GM13977 (cell line): ENCODE measurements at places on chromosomes 6 and 20.
A peak's percentile ranks its signal among the peaks of the same experiment; 100 is the strongest.

GRCh38 chr6:170584181-170584953, at the start of gene PDCD2:
PDCD2 (minus strand) TSS chr6:170584637; CDS start chr6:170584581, 56 bp downstream.
- DNase-seq, result peak; percentile 97

DNA sequence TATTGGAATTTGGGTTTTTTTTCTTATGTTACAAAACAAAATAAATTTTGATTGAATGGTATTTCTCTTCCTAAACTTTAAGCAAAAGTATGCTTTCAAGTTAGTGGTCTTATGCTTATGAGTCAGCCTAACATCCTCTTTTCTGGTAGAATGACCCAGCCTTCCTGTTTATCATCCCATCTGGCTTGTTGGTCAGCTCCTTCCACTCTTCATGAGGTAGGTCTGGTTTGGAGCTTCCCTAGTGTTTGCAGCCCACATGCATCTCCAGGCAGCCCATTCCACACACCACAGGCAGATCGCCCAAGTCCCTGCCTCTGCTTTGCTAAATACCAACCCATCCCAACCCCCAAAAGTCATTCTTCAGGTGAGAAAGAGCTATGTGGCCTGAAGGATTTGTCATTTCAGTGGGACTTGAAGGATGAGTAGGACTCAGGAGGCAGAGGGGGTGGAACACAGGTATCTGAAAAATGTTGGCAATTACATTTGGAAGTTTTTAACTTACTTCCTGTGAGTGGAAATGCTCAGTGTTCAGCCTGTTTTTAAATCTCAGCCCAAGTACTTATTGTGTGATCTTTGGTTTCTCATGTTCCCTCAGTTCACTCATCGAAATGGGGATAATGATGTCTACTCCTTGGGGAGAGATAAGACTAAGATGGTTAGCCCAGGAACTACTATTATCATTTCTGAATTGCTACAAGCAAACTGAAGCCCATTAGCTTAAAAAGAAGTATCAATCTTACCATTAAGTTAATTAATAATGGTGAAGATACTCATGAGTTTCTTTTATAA, 294.0 kb downstream of the ADGB start:
- no peak for DNase-seq

DNA sequence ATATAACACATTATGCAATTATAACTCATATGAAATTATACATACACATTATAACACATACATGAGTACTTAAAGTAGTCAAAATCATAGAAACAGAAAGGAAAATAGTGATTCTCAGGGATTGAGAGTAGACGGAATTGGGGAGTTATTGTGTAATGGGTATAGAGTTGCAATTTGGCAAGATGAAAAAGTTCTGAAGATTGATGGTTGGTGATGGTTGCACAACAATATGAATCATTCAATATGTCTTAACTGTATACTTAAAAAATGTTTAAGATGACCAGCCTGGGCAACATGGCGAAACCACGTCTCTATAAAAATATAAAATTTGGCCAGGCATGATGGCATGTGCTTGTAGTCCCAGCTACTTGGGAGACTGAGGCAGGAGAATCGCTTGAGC, 372.7 kb downstream of the CDKAL1 start:
- no peak for DNase-seq

GRCh38 chr6:132684272-132684671, 25.3 kb upstream of the TAAR1 start:
- DNase-seq, result no peak

- DNase-seq, result no peak
Observed at GRCh38 chr6:73282871-73283270, 19.9 kb upstream of the KHDC1 start.

DNA sequence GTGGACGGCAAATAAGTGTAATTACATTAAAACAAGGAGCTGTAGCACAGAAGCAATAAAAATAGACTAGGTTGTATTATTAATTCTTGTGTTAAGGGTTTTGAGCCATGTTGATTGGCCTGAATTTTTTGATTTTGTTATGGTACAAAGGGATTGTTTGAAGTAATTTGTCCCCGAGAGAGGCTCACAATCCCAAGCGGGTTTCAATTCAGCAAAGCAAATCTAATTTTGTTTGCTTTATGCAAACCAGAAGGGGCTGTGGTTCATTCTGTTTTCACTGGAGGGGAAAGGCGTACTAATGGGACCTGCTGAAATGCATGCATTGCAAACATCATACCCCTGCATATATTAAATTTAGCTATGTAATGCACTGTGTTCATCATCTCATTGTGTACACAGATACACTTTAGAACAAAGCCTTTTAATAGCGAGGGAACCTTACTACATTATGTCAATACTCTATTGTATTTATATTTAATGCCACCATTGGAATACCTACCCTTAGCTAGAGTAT, 379.5 kb upstream of the POU3F2 start:
- DNase-seq, result no peak

GRCh38 chr6:110876170-110876773, 1.7 kb downstream of the AMD1 start:
- DNase-seq, result peak; percentile 67

DNA sequence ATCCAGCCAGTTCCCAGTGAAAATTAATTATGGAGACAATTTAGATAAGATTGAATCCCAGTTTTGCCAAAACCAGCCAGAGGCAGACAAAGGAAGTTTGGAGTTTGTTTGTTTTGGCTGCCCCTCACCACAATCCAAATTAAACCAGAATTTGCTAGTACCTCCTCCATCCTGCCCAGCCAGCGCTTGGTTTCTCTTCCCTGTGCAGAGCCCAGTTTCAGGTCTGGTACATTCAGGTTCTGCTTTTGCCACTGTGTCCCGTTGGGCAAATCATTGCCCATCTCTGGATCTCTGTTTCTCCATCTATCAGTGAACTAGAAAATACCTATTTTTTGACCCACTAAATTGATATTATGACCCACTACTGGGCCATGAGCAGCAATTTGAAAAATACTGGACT, 26.4 kb downstream of the FOXP4 start:
- DNase-seq, result no peak

GRCh38 chr6:2658788-2659187, 91.9 kb downstream of the MYLK4 start:
- peak; percentile 32 for DNase-seq

DNA sequence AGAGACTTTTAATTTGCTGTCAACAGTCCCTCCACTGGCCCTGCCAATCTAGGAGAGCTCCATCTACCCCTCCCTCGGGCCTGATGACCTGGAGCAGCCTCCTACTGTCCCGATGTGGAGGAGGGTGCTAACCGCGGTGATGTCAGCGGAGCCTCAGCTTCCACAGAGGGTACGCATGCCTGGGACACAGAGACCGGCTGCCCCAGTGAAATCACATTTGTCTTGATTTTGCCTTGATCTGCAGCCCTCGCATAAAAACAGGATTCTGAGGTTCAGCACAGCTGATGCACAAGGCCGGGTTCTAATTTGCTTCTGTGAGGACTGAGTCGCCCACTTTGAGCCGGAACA, 77.6 kb downstream of the STK35 start:
- no peak for DNase-seq

DNA sequence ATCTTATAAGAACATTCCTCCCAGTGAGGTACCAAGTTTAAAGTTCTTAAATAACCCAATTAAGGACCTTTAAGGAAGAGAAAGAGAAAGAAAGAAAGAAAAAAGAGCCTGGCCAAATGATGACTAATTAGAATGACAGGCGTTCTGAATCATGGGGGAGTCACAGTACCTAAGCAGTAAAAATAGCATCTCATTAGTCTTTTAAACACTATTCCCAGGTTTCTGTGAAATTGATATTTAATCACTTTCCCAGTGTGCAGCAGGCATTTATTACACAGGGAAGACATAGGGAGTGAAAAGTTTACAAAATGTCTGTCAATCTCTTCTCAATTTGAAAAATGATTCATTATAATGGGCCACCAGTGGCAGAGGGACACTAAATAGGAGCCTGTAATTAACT, 251.4 kb upstream of the MANEA start:
- no peak for DNase-seq

DNA sequence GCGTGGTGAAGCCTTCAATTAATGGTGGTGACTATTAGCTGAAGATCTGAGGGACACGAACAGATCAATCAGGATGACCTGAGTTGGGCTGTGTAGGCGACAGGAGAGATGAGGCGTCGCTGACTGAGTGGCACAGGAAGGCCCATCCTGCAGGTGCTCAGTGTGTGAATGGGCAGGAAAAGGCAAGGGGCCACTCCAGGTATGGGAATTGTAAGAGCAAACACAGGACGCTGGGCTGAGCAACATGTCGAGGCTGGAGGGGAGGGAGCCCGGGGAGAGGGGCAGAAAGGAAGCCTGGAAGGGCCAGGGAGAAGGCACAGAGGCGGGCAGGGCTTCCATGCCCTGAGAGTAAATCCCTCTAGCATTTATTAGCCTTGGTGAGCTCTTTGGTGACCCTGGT, 151.0 kb downstream of the VEGFA start:
- no peak for DNase-seq

GRCh38 chr6:168884050-168884645, 369.5 kb downstream of the THBS2 start:
- DNase-seq, result no peak

DNA sequence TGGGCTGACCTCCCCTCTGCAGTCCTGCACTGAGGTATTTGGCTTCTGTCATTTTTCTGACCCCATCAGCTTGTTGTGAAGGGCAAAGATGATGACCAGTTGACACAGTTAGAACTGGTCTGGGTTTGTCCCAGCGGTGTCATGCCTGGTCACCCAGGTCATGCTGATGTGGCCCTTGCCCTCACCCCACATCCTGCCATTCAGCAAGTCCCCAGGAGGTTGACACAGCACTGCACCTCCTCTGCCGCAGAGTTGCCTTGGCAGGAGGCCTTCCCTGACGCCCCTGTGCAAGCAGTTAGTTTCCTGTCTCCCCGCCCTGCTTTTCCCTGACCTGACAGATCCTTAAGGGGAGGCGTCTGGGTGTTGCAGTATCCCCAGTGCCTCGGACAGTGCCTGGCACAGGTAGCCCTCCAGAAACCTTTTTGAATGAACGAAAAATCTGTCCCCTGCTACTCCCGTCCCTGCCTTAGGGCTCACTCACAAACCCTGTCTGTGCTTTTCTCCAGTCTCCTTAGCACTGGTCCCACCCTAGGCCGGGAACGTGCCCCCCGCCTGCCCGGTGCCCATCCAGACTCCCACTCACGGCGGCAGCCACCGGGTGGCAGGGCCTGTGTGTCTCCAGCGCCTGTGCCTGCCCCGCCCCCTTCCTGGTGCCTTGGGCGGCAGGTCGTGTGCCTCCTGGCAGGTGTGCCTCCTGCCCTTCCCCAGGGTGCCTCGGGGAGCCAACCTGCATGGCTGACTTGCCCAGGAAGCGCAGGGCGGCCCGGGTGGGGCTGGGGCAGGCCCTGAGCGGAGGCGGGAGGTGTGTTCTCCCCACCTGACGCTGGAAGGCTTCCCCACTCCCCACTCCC, 146.3 kb upstream of the RNF24 start:
- DNase-seq, result no peak

- no peak for DNase-seq
Observed at GRCh38 chr6:169825558-169826225, 74.3 kb downstream of the ERMARD start.

DNA sequence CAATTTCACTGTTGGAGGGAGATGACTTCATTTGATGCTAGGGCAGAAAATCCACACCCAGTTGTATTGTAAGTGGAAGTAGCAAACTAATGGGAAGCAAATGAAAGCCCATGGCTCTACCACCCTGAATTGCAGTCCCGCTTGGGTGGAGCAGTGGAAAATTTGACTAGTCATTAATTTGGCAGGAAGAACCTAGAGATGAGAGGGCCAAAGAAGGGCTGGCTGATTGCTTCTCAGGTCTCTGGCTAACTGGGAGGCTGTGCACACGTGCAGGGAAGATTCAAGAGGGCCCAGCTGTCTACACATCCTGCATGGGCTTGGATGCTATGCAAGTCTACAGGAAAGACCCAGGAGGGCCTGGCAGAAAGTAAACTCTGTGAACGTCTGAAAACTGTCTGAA, 466.2 kb downstream of the TFAP2A start:
- no peak for DNase-seq

GRCh38 chr20:1674990-1675780, 17.6 kb upstream of the SIRPG start:
- no peak for DNase-seq

- DNase-seq, result no peak
Observed at GRCh38 chr6:37517411-37517812, 17.7 kb upstream of the CCDC167 start.

DNA sequence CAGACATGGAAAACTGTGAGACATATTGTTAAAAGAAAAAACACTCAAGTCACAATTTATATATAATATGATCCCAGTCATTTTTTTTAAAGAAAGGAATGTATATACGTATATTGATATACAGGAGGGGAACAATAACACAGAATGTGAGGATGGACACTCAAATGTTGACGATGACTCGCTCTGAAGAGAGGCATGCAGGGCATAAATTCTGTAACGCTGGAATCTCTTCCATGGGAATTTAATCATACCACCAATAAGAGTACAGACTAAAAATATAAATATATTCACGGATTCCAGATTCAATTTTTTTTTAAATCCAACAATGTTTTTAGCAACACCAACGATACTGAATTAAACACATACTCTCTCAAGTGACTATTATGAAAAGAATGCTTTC, 106.9 kb upstream of the CCDC28A start:
- no peak for DNase-seq

GRCh38 chr20:1191299-1191698, 6.5 kb upstream of the TMEM74B start:
- DNase-seq, result no peak

- no peak for DNase-seq
Observed at GRCh38 chr6:156589281-156589680, 187.9 kb upstream of the ARID1B start.

DNA sequence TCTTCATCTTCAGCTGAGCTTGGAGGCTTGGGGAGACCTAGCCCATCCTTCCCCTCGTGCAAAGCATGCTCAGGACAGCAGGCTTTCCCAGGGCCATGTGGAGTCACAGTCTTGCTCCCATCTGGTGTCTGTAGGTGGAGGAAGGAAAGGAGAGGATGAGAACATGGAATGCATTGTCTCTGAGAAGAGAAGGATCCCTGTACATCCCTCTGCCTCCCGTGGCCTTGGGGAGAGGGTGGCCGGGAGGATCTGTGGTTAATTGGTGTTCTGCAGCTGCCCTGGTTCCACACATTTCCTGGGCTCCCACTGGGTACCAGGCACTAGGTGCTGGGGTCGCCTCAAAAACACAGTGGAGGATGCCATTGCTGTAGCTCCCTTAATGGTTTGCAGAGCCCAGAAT, 134.5 kb downstream of the PHACTR3 start:
- DNase-seq, result no peak
